Stimulated activated CD8-positive, alpha-beta memory T cell treated with anti-CD3 and anti-CD28 coated beads, Interleukin-12 subunit alpha, Interleukin-12 subunit beta, amount 100 ng/mL, for 1 hour (primary cell): ENCODE measurements at places on chromosomes 11 and 22.

DNA sequence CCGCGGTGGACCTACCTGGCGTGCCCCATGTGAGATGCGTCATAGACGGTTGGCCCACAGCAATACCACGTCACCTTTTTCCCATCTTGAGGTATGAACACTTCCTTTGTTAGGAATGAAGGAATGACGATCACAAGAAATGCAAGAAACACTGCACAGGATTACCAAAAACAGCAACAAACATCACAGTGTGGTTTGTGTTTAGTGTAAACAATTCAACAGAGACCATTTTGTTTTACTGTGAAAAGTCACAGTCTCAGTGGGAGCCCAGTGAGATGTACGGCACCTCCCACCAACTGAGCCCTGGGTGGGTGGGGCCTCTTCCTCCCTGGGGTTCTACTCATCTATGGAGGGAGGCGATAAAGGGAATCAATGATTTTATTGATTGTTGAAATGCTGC is 16.3 kb downstream of the CARS1 start:
- no peak for DNase-seq

DNA sequence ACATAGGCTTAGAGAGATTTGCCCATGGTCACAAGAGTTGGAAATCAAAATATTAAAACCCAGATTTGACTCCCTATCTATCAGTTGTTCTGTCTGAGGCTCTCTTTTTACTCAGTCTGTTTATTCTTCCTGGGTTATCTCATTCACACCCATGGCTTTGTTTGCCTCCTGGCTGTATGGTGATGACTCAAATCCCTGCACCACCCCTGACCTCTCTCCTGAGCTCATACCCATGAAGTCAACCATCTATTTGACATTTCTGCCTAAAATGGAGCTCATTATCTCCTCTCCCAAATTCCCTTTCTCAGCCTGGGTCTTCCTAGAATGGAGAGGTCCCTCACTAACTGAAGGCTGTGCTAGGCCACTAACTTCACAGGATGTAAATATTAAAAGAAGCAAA is 27.8 kb upstream of the CCDC134 start:
- DNase-seq = no peak

GRCh38 chr11:76863196-76863777 is 2.6 kb downstream of the ACER3 start:
- no peak for DNase-seq

DNA sequence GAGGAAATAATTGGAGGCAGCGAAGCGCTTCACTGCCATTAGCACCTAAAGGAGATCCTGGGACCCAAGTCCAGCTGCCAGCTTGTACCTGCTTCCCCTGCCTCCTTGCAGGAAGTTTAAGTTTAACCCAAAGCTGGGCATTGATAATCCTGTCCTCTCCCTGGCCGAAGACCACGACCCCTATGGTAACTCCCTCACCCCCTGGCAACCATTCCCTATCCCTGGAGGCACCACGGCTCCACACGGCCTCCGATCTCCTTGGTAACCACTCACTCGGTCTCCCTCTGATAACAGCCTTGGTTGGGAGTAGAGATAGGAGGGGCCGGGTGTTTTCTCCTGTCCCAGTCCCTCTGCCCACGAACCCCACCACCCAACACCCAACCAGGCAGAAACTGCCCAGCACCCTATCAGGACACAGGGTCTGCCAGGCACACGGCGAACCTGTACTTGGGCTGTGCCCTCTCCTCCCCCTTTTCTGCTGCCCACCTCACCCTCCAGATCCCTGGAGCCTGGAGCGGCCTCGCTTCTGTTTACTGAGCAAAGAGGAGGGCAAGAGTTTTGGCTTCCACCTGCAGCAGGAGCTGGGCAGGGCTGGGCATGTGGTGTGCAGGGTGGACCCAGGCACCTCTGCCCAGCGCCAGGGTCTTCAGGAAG is 833 bp downstream of the NHERF4 start:
- no peak for DNase-seq

GRCh38 chr11:117907276-117908108 is 21.7 kb downstream of the TMPRSS13 start:
- DNase-seq = peak; percentile 21

DNA sequence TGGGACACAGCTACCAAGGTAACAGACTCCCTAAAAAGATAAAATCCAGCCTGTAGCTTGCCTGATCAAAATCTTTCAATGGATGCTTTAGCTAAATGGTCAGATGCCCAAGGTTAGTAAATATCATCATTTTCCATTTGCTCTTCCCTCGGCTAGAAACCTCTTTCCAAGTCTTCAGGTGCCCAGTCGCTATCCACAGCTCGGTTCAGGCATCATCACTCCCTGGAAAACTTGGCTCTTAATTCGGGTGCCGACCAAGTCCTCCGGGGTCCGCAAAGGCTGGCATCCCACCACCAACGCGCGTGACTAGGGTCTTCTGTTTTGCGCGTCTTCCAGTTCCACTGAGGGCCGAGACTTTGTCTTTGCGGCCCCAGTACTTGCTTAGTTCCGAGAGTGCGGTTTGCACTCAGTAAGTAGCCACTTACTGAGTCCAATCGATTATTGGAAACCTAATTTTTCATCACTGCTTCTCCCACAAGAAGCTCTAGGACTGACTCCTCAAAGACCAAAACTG is 44.3 kb downstream of the OR4D9 start:
- no peak for DNase-seq

- no peak for DNase-seq
Observed at GRCh38 chr11:27902981-27903624, 202.8 kb upstream of the BDNF start.

GRCh38 chr11:2186669-2187279 is 15.2 kb upstream of the TH start:
- DNase-seq = peak; percentile 23

- peak; percentile 99 for DNase-seq
Observed at GRCh38 chr11:64241241-64241490, 271 bp downstream of the FKBP2 start.

DNA sequence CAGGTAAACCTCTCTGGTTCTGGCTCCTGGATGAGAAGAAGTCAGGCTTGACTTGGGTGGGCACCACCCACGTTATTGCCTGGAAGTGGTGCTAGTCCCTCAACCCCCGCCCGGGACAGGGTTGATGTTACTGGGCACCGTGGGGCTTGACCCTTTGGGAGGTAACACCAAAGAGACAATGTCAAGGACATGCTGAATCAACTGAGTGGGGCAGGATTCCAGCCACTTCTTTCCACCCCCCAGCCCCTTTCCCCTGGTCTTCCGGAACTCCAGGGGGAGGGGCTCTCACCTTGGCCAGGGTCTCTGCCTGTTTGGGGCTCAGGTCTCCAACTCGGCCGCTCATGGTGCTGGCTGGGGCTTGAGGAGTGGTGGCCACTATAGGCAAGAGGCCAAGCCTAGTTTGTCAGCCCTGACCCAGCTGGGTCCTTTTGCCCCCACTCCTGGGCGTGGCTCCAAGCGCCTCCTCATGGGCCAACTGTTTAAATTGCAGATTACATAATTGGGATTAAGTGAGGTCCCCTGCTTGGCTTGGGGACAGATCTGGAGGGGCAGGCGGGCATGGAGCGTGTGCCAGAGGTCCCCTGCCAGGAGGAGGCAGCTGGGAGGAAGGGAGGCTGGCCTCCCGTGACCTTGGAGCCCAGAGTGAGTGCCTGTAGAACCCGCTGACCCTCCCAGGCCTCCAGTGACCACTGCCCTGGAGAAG is at the start of gene SEC14L3:
SEC14L3 (minus strand) TSS at position 402 of the 703 bp plus-strand sequence; CDS start at position 343, 59 bp downstream.
- no peak for DNase-seq

- no peak for DNase-seq
Observed at GRCh38 chr11:73553266-73553665, 44.6 kb downstream of the FAM168A start.

- DNase-seq = no peak
Observed at GRCh38 chr11:8910649-8911026, 351 bp upstream of the AKIP1 start.

- no peak for DNase-seq
Observed at GRCh38 chr11:20045098-20045688, 115.1 kb downstream of the DBX1 start.

GRCh38 chr11:117807482-117808327 is 10.7 kb upstream of the DSCAML1 start:
- DNase-seq = peak; percentile 69
